ENCODE measurements at places on chromosomes 13 and 19.

- DNase-seq = no peak
These were observed 12.2 kb downstream of the TPP2 start for GRCh38 chr13:102608974-102609373.

GRCh38 chr19:56083668-56084067, 37.4 kb downstream of the ZNF787 start:
- DNase-seq = no peak

DNA sequence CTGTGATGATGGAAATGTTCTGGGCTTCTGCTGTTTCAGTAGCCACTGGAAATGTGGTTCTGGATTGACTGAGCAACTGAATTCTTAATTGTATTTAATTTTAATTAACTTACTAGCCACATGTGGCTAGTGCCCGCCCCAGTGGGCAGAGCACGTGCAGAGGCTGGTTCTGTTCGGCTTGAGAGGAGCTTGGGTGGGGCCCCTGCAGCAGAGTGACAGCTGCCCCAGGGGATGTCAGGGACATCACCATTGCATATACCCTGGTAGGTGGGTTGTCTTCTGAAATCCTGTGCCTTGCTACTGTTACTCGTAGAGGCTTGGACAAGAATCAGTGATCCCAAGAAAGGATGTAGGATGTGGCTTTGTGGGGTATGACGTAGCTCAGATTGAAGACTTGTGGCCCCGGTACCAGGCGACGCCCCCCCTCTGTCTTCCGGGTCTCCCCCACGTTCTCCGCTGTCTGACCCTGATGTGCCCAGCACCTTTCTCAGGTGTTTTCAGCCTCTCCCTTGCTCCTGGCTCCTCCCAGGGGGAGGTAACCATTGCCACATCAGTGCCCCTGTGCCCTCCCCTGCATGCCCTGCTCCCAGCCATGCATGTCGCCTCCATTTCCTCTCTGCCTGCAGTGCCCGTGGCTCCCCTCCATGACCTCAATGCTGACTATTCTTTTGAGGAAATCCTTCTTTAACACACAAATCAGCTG, 102.6 kb upstream of the RNF113B start:
- DNase-seq = peak; percentile 87

GRCh38 chr13:75533861-75534260, 3.8 kb downstream of the COMMD6 start:
- DNase-seq = no peak

DNA sequence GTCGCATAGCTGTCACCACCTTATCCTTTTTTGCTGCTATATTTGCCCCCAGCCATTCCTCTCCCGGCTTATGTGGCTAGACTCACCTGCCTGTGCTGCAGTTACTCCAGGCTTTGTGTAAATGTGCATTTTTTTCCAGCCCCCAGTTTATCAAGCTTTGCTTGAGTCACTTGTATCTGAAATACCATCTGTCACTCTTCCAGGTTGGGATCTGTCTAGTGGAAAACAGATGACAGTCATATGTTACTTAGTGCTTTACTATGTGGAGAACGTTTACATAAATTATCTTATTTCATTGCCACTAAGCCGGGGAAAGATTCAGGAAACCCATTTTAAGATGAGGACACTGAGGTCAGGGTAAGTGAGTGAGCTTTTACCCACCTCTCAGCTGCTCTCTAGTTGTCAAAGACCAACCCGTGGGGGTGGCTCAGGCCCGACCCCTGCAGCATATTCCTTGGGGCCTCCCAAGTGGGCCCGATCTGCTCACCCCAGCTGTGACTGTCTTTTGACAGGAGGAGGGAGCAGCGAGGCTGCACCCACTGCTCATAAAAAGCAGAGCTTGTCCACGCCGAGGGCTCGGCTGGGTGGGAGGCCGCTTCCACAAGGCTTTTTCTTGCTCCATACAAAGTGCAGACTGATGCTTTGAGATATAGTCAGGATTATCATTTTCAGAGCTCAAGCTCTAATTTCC, 7.2 kb downstream of the GJB2 start:
- DNase-seq = no peak

DNA sequence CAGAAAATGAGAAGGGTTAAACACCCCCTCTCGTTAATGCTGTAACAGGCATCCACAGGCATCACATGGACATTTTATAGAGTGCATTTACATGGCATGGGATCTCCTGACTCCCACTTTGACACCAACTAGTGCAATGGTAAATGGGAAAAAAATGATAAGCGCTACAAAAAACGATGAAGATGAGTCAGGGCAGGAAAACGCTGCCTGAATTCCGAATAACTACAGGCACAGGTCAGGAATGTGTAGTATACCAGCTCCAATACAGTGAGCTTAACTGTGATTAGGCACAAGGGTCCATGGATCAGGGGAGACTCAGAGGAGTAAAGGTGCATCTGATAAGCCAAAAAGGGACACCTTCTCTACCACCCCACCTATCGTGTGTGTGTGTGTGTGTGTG, 223.6 kb downstream of the FOXO1 start:
- no peak for DNase-seq

DNA sequence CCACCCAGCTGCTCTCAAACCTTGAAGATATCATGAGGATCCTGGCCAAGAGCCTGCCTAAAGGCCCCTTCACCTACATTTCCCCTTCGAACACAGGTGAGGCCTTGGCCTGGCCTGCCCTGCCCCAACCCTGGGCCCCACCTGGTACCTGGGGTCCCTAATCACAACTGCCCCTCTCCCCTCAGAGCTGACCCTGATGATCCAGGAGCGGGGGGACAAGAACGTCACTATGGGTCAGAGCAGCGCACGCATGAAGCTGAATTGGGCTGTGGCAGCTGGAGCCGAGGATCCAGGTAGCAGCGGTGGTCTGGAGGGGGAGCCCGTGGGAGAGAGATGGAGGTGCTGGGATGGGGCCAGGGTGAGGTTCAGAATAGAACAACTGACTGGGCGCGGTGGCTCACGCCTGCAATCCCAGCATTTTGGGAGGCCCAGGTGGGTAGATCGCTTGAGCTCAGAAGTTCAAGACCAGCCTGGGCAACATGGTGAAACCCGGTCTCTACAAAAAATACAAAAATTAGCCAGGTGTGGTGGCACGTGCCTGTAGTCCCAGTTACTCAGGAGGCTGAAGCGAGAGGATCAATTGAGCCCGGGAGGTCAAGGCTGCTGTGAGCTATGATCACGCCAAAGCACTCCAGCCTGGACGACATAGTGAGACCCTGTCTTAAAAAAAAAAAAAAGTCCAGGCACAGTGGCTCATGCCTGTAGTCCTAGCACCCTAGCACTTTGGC, 17.5 kb downstream of the DDX39A start:
- DNase-seq = no peak

DNA sequence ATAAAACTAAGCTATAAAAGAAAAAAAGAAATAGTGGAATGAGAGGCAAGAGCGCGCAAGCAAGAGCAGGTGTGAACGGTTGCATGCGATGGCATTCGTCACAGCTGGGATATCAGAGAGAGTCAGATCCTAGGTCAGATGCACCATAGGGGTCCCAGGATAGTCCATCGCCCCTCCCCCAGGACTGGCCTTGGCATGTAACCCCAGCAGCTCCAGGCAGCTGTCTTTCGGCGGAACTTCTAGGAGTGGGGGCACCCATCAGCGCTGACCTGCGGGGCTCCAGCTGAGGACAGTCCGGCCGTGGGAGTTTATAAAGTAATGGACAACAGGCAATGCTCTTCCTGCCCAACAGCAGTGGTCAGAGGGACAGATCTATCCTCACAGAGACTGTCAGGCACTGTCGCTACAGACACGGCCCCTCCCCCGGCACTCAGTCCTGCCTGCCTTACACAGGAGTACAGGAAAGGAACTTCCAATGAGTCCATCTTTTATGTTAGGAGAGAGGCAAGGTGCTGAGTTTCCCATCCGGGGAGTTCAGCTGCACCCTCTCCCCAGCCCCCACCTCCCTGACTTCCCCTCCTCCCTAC, 1.4 kb downstream of the SIAH3 start:
- DNase-seq = no peak

DNA sequence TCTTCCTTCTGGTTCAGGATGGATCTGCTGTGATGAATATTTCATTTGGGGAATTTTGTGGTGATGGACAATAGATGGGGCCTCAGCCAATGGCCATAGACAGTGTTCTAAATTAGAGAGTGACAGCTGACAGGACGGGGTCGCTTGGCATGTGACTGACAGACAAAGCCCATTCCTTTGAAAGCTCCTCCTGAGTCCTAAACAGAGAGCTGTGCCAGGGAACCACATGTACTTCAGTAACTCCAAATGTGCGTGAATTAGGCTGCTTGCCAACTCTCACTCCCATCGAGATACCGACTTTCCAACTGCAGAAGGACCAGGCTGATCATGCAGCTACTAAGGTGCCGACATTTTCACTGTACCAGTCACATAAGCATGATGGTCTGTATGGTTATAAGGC, 187.7 kb downstream of the SHISA2 start:
- DNase-seq = no peak

GRCh38 chr13:99626461-99627082, 125.3 kb downstream of the TM9SF2 start:
- DNase-seq = no peak

DNA sequence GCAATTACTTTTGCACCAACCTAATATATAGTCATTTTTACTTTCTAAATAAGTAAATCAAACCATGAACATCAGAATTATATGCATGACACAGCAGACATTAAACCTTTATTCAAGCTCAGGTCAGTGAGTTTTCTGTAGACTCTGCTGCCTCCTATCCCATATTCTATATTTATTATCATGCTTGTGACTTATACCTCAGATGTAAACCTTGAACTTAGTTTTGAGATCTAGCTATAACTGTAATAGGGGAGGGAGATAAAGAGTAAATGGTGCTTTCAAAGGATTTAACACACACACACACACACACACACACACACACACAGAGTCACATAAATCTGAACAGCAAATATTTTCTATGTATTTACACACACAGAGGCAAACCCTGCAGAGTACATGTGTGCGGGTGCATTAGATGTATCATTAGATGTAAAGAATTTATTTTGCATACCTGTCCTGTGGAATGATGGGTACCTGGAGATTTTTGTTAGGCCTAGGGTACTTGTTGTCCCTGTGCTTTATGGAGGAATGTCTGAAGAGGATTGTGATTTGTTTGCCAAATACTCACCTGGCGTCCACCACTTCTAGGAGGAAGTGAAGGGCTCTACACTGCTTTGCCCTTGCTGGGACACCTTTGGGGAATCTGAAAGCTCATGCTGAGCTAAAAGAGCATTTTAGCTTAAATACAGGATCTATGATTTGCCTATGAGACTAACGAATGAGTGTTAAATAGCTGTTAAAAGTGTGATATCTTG, 521.9 kb downstream of the KLF5 start:
- DNase-seq = no peak

DNA sequence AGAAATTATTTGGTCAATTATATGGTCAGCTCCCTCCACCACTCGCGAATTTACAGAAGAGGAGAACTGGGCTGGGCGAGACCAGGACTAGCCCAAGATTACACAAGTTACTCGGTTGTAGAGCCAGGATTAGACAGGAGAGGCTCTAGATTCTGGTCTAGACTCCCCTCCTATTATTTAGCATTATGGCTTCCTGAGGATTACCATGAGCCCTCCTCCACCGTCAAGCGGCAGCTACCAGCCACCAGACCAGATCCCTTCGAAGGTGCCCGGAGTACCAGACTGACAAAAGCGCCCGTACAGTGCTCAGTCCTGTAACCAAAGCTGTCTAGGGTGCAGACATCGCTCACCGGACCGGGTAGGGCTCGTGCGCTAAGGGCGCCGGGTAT, 497 bp upstream of the MLNR start:
- no peak for DNase-seq

GRCh38 chr13:110285991-110286832, 20.7 kb downstream of the COL4A1 start:
- DNase-seq = no peak

GRCh38 chr13:102830646-102831045, 15.2 kb upstream of the ERCC5 start:
- no peak for DNase-seq

GRCh38 chr13:72534951-72535640, 192.3 kb downstream of the MZT1 start:
- no peak for DNase-seq

DNA sequence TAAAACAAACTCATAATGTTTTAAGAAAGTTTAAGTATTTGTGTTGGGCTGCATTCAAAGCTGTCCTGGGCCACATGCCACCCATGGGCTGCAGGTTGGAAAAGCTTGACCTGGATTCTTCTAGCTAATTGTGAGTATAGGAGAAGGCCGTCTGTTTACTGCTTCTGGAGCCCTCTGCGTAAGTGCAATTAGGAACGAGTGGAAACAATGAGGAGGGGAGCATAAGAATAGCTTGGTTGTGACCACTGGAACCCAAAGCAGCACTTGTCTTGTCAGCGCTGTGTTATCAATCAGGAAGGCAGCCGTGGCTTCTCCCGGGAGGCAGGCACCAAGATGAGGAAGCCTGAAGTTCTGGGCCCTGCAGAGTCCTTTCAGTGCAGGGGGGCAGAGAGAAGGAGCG, 110.4 kb upstream of the MBNL2 start:
- DNase-seq = no peak

- DNase-seq = no peak
These were observed 18.3 kb downstream of the UBAC2 start for GRCh38 chr13:99218969-99219368.

GRCh38 chr13:103156346-103156998, 90.3 kb upstream of the SLC10A2 start:
- no peak for DNase-seq

DNA sequence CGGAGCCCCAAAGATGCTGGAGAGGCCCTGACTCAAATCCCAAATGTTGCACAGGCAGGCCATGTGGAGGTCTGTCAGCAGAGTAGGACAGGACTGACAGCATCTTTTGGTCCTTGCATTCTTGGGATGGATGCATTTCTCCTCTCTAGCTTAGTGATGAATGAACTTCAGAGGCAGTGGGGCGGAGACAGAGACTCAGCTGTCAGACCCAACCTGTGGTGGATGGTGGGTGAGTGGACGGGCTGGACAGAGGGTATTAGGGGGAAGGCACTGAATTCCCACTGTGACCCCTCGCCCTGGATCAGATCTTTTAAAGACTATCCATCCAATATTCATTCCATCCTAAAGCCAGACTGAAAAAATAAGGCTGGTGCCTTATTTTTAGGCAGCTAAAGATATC, 39.3 kb upstream of the GJB6 start:
- no peak for DNase-seq

- no peak for DNase-seq
These were observed 10.2 kb downstream of the RASL11A start for GRCh38 chr13:27280841-27281240.

- DNase-seq = no peak
These were observed 727 bp downstream of the CERS1 start for GRCh38 chr19:18895038-18895823.

DNA sequence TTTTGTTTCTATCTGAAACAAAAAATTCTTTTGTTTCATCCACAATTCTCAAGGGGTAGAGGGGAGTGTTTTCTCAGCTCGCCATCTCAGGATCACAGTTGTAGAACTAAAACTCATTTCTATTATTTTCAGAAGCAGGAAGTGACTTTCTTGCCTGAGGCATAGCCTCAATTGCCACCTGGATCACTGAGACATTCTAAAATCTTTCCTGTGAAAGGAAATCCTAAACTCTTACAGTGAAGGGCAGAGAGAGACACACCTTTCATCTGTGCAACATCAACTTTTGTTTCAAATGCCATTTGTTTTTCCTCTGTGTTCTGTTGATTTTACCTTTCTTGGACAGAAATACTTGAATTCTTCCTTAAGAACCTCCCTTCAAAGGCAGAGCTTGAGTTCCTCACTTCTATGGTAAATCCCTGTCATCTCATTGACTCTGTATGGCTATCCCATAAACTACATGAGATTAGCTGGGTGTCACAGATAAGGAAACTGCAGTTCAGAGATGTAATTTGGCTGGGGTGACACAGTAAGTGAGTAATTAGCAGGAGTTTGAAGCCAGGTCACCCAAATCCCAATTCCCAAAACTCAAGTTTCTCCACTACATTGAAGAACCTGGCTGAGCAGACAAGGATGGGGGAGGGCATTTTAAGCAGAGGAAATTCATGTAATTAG, 224.4 kb upstream of the HTR2A start:
- DNase-seq = no peak

Data from left kidney (tissue), 8 donors.